ENCODE measurements at places on chromosomes 13 and 19.

- peak; percentile 35 for DNase-seq
Observed at GRCh38 chr19:32339988-32340874, 5.2 kb upstream of the ZNF507 start.

DNA sequence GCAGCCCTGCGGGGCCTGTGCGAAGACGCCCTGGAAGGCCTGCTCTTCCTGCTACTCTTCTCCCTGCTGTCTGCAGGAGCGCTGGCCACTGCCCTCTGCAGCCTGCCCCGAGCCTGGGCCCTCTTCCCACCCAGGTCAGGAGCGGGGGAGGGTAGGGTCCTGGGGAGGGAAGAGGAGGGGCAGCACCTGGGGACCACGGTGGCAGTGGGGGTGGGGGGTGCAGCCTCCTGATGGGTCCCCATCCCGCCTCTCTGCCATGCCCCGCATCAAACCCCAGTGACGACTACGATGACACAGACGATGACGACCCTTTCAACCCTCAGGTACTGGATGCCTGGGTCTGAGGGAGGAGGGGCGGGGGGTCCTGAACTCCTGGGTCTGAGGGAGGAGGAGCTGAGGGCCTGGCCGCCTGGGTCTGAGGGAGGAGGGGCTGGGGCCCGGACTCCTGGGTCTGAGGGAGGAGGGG lies 13.4 kb upstream of the LENG8 start:
- DNase-seq, result no peak

DNA sequence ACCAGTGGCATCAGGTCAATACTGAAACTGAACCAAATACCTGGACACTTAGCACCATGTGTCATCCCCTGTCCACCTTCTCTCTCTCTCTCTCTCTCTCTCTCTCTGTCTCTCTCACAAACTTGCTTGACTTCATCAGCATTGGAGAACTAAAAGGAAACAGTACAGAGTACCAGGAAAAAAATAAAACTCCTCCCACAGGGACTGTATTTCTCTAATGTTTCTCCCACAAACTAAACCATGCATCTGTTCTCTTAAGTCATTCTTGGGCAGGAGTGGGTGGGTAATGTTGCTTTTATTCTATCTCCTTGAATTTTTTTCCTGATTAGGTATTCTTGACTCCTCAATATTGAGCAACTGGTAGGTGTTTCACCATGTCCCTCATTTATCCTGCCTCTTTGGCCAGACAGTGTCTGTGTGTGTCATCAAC lies 112.9 kb upstream of the CACNA1A start:
- no peak for DNase-seq

DNA sequence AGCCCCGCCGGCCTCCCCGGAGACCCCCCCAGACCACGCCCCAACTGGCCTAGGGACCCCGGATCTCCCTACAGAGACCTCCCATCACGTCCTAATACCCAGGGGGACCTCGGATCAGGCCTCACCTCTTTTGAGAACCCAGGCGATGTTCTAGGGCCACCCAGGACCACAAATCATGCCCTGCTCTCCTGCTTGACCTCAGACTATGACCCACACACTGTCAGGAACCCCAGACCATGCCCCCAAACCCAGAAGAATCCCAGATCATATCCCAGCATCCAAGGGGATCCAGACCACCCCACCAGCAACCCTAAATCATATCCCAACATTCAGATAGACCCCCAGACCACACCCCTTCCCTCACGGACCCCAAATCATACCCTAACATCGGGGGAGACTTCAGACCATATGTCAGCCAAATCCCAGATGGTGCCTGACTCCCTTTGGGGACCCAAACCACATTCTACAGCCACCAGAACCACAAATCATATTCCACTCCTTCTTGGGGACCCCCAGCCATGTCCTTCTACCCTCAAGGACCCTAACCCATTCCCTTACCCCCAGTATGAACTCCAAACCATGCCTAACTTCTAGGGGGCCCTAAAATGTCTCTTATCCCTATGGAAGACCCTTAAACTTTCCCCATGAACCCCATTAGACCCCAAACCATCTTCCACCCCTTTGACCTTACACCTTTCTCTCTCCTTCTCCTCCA lies 611 bp upstream of the LRFN1 start:
- no peak for DNase-seq

DNA sequence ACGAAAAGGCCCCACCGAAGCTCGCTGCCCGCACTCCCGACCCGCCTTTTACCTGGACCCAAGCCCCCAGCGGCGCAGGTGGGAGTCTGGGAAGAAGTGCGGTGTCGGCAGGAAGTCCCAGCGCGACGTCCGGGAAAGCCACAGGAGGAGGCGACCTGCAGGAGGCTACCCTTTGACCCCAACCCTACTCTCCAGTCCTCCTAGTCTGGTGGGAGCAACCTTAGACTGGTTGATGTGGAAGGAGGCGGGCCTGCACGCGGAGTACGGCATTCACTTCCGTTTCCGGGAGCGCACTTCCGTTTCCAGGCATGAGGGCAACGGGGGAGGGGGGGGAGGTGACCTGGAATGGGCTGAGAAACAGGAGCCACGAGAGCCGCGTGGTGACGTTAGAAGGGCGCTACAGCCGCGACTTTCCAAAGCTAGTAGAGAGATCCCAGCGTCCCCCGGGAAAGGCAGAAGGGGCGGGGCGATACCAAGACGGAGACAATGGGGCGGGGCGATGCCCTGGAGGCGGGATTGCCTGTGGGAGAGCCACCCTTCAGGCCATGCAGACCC lies 28.5 kb downstream of the ZNF266 start:
- peak; percentile 58 for DNase-seq

GRCh38 chr19:37698216-37698615 lies 21.3 kb downstream of the ZNF607 start:
- no peak for DNase-seq

GRCh38 chr13:50684366-50684765 lies 159.1 kb downstream of the DLEU7 start:
- DNase-seq, result no peak

GRCh38 chr19:32017176-32017953 lies 328.0 kb upstream of the ZNF507 start:
- DNase-seq, result no peak

- no peak for DNase-seq
Observed at GRCh38 chr19:19207637-19208572, 3.9 kb upstream of the NCAN start.

- no peak for DNase-seq
Observed at GRCh38 chr19:5635427-5635826, 12.5 kb downstream of the SAFB start.

- no peak for DNase-seq
Observed at GRCh38 chr13:111929036-111929616, 137.8 kb upstream of the SOX1 start.

DNA sequence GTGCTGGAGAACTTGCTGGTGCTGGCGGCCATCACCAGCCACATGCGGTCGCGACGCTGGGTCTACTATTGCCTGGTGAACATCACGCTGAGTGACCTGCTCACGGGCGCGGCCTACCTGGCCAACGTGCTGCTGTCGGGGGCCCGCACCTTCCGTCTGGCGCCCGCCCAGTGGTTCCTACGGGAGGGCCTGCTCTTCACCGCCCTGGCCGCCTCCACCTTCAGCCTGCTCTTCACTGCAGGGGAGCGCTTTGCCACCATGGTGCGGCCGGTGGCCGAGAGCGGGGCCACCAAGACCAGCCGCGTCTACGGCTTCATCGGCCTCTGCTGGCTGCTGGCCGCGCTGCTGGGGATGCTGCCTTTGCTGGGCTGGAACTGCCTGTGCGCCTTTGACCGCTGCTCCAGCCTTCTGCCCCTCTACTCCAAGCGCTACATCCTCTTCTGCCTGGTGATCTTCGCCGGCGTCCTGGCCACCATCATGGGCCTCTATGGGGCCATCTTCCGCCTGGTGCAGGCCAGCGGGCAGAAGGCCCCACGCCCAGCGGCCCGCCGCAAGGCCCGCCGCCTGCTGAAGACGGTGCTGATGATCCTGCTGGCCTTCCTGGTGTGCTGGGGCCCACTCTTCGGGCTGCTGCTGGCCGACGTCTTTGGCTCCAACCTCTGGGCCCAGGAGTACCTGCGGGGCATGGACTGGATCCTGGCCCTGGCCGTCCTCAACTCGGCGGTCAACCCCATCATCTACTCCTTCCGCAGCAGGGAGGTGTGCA lies 587 bp downstream of the S1PR4 start:
- DNase-seq, result peak; percentile 56

- DNase-seq, result no peak
Observed at GRCh38 chr19:47258895-47259555, 2.7 kb downstream of the CCDC9 start.

Measured in activated CD4-positive, CD25-positive, alpha-beta regulatory T cell treated with anti-CD3 and anti-CD28 coated beads, Interleukin-2, amount 50 U/mL, for 72 hours (primary cell).